ENCODE measurements at places on chromosomes 11 and 22.
A peak's percentile ranks its signal among the peaks of the same experiment; 100 is the strongest.

GRCh38 chr11:35998634-35999033 lies 54.8 kb downstream of the LDLRAD3 start:
- no peak for DNase-seq

- no peak for DNase-seq
Measured at GRCh38 chr11:8693555-8693954, 11.0 kb downstream of the RPL27A start.

DNA sequence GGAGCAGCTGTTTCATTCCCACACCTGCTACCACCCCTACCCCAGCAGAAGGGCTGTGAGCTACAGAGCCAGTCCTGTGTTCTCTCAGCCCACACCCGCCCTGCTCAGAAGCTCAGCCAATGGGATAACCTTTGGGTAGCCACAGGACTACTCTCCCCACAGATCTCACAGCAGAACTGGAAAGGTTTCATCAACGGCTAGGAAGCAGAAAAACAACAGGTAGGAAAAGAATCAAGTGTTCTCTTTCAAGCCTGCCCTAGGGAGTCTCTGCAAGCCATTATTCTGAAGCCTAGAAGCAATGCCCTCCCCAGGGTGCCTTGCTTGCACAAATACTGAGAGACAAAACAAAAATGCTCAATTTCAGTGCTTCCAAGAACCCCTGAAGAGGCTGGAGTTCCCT lies 77.2 kb downstream of the TMPRSS5 start:
- no peak for DNase-seq

DNA sequence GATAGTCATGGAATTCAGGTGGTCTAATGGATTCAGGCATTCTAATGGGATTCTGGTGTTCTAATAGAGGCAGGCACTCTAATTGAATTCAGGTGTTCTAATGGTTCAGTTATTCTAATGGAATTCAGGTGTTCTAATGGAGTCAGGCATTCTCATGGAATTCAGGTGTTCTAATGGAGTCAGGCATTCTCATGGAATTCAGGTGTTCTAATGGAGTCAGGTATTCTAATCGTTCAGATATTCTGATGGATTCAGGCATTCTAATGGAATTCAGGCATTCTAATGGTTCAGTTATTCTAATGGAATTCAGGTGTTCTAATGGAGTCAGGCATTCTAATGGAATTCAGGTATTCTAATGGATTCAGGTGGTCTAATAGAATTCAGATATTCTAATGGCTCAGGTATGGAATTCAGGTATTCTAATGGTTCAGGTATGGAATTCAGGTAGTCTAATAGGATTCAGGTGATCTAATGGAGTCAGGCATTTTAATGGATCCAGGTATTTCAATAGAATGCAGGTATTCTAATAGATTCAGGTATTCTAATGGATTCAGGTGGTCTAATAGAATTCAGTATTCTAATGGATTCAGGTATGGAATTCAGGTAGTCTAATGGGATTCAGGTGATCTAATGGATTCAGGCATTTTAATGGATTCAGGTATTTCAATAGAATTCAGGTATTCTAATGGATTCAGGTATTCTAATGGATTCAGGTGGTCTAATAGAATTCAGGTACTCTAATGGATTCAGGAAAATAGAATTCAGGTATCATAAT lies 22.0 kb upstream of the PHF21B start:
- no peak for DNase-seq

DNA sequence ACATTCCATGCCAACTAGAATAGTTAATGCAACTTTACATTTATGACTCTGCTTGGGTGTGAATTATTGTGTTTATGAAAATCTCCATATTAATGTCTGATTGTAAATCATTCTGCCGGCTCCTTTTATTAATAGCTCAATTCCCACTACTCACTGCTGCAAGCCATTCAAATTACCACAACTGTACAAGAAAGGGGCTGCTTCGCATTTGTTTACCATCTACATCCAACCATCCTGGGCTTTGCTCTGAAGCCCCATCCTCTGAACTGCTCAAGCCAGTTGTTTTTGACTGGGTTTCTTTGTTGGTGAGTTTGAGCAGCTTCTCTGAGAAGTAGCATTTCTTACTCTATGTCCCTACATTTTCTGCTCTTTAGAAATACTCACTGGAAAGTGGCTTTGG lies 451.6 kb upstream of the CADM1 start:
- no peak for DNase-seq

GRCh38 chr11:46149826-46150225 lies 28.6 kb upstream of the PHF21A start:
- DNase-seq = no peak

DNA sequence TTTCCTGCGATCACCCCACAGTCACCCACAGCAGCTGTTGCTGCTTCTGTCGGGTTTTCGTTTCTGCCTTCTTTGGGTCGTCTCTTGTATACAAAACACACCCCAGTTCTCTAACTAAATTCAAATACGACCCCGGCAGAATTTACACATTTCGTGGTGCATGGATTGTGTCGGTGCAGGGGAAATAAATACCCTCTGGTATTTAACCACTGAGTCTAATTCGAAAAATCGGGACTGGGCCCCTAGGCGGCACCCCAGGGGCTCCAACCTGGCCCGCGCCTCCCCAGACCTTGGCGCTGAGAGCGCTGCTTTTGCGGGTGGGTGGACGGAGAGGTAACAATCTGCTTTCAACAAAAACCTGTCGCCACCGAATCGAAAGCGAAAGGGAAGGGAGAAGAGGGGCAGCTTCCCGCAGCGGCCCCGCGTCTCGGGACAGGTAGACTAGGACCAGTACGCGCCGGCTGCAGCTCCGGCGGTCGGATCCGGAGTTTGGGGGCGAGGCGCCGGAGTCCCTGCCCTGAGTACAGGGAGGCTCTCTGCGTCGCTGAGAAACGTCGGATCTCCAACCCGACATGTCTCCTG lies 4.4 kb downstream of the ALX4 start:
- DNase-seq = no peak

- no peak for DNase-seq
Measured at GRCh38 chr11:19433367-19433766, 192.6 kb upstream of the E2F8 start.

- peak; percentile 22 for DNase-seq
Measured at GRCh38 chr11:65355776-65356393, 1.3 kb downstream of the TIGD3 start.

- peak; percentile 18 for DNase-seq
Measured at GRCh38 chr11:132772703-132773545, 759.4 kb downstream of the OPCML start.

DNA sequence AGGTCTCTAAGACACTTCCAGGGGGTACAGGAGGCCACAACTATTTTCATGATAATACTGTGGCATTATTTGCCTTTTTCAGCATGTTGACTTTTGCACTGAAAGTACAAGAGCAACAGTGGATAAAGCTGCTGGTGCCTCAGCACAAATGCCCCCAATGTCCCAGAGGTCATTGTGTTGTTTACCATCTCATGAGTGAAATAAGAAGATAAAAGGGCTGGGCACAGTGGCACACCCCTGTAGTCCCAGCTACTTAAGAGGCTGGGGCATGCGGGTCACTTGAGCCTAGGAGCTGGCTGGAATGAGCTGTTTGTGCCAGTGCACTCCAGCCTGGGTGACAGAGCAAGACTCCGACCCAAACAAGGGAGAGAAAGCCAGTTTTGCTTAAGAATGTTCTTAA lies 72.6 kb upstream of the RAB1B start:
- DNase-seq = no peak

DNA sequence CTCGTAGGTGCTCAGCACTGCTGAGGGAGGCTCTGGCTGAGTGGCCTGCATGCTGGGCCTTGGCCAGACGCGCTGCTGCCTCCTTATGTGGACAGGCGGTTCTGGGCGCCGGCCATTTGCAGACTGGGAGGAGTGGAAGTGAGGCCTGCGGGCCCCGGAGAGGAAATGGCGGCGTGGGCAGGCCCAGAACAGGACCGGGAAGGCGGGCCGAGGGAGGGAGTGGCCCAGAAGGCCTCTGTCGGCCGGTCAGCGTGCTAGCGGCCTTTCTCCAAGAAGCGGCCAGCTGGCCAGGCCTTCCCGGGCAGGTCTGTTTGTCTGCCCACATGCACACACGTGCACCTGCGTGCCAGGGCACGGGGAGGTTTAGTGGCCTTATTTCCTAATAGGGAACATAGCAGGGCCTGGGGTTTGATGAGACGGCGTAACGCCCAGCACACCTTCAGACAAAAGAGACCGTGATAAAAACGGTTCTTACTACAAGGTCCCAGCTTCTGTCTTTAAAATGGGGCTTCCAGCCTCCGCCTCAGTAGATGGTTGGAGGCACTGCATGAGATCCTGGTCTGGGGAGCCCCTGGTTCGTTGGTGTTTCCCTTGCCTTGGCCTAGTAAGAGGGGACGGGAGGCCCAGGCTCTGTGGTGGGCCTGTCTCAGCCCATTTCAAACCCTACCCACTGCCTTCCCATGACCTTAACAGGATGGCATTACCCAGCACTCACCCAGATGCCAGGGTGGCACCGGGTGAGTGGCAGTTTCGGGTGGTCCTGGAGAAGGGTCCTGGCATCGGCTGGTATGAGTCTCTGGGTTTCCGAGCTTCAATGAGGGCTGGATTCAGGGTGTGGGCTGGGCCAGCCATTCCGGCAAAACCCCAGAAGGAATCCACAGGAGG lies 65.1 kb upstream of the PPARA start:
- DNase-seq = no peak

DNA sequence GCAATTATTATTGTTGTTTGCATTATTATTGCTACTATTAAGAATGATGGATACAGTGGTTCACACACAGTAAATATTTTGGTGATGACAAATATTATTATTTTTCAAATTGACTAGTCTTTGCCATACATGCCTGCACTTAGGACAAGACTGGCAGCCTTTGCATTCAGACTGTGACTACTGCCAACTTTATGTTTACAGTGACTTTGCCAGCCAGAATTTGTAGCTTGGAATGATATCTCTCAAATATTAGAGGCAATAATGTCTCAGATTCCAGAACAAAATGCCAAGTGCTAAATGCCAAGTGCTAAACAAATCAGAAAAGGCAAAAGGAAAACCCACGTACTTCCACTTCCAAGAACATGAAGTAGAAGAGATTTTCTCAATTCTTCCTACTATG lies 823.1 kb downstream of the DLG2 start:
- no peak for DNase-seq
